Left colon (tissue), 2 donors: ENCODE measurements at places on chromosomes 5 and 9. TPM values are rescaled to one million over a fixed set of nuclear protein-coding genes. Genes with fewer than 3 reads are reported as not detected.

GRCh38 chr5:50727149-50727496 is 60.7 kb downstream of the PARP8 start:
- peak; percentile 25 for DNase-seq

GRCh38 chr5:82603033-82603987 is 325.2 kb upstream of the RPS23 start:
- no peak for DNase-seq

GRCh38 chr5:71865665-71866320 is 146.7 kb downstream of the CARTPT start:
- DNase-seq = no peak

- no peak for DNase-seq
Observed at GRCh38 chr9:110429453-110429852, 91.8 kb upstream of the TXNDC8 start.

DNA sequence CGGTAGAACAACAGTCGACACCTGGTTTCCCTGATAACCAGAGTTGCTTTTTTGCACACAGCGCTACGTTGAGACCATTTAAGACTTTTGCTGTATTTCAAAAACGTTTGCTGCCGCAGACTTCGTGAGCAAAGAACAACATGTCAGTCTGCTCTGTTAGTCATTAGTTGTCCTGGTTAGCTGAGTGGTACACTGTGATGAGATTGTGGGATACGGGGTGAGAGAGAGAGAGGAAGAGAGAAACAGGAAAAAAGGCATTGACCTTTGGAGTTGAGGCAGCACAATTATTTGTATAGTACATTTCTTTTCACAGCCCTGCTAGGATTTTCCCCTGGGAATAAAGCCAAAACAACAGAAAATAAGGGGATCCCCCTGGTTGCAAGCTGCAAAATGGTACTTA is 306.1 kb upstream of the WWC1 start:
- DNase-seq = no peak

DNA sequence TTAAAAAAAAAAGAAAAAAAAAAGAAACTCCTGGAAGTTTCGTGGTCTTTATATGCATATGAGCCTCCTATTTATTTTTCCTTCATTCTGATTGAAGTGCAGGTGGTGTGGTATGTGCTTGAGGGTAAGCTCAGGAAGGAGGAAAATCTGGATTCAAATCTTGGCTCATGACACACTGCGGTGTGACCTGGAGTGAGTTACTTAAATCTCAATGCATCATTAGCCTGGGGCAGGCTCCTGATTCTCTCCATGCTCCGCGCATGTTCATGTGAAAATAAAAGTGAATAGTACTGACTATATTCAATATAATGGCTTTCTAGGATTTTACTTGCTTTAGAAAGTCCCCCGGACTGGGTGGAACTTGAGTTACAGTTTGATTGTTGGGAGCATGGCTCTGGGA is 35.6 kb downstream of the PTTG1 start:
- no peak for DNase-seq

DNA sequence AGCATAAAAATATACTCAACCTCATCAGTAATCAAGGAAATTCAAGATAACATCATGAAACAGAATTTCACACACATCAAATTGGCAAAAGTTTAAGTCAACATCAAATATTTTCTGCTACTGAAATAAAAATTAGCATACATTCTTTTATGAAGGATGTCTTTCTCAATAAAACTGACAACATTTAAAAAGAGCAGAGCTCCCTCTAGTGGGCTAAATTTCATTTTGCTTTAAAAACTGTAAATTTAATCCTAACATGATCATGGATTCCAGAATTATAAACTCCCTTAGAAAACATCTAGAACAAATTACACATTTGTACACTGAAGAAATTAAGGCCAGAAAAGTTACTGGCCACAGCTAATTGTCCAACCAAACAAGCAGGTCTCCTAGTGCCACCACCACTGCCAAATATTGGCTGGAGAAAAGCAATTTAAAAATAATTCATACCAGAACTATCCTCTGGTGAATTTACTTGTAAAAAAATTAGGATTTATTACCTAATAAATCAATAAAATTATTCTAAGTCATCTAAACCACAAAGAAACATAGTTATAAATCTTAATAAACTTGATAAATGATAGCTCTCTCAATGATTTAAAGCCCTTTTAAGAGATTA is 31.2 kb downstream of the DEPDC1B start:
- no peak for DNase-seq

GRCh38 chr5:69113851-69114250 is 20.0 kb downstream of the SLC30A5 start:
- DNase-seq = no peak

DNA sequence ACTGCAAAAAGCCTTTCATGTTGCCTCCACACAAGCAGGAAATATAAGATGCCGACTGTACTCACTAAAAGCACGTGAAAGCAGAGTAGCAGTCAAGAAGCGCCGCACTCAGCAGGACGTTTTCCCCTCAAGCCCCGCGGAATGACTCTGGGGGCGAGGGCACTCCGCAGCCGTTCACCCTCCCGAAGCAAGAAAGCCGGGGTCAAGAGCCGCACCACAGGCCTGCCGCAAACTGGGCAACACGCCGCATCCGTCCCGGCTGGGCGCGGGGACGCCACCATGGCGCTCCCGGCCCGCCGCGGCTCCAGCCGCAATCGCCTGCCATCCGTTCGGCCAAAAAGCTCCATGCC is 364 bp downstream of the RPS6 start:
- DNase-seq = peak; percentile 38

Gene GMCL2
- not detected for total RNA-seq

Gene OR13C8
- not detected for total RNA-seq

Gene CCDC171
- total RNA-seq = 3.2 TPM
